Substantia nigra (tissue), 51 donors: ENCODE measurements at places on chromosomes 1 and 21.

DNA sequence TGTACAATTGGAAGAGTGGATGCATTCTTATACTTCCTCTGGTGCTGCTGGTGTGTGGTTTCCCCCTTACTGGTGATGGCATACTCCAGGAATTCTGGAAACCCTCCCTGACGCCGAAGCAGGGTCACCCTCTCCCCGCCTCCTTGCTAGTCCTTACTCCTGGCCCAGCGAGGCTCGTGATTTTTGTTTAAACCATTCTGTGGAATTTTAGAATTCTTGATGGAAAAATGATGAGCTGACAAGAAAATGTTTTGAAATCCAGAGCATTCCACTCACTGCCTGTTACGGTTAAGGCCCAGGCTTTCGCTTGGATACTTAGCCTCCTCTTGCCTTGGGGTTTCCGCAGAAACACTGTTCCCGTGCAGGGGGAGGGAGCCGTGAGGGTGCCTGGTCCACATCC, 41.1 kb downstream of the IL6R start:
- DNase-seq: no peak

- no peak for DNase-seq
Measured at GRCh38 chr1:217895841-217896240, 264.7 kb downstream of the SPATA17 start.

GRCh38 chr1:199522338-199522737, 505.2 kb upstream of the NR5A2 start:
- no peak for DNase-seq

GRCh38 chr1:61400131-61400770, 317.9 kb downstream of the NFIA start:
- no peak for DNase-seq

GRCh38 chr21:44298301-44298700, 1.6 kb upstream of the PFKL start:
- no peak for DNase-seq

DNA sequence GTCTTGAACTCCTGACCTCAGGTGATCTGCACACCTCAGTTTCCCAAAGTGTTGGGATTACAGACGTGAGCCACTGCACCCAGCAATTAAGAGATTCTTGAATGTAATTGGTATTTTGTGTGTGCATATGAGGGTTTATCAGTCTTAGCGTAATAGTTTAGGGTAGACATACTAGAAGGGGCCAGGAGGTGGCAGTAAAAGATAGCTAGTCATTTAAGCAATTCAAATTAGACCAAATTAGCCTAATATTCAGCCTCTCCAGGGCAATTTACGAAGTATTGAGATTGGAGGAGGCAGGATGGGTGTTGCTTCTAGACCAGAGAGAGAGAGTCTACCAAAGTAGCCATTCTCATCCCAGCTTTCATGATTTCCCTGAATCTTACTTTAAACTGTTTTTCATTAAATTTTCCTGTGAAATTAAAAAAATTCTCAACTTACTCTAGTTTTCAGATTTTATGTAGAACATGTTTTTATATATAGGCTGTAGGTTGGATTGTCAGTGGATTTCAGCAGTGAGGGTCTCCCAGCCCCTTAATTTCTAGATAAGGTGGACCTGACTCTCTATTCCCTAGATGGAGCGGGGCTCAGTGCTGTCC, 119.7 kb downstream of the HHAT start:
- peak; percentile 19 for DNase-seq

DNA sequence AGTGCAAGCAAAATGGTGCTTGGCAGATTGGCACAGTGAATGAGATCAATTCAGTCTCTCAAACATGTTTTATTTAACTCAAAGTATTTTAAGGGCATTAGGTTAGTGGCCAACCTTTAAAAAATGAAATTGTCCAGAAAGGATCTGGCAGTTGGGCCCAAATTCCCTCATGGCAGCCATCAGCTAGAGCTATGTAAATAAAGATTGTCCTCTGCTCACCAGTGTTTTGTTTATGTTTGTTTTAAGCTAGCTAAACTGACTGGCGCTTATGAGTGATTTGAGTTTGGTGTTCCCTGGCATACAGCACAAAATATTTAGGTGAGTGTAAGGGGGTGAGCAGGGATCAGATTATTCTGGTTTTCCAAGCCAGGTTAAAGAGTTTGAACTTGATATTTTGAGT, 18.1 kb downstream of the HDAC1 start:
- no peak for DNase-seq

DNA sequence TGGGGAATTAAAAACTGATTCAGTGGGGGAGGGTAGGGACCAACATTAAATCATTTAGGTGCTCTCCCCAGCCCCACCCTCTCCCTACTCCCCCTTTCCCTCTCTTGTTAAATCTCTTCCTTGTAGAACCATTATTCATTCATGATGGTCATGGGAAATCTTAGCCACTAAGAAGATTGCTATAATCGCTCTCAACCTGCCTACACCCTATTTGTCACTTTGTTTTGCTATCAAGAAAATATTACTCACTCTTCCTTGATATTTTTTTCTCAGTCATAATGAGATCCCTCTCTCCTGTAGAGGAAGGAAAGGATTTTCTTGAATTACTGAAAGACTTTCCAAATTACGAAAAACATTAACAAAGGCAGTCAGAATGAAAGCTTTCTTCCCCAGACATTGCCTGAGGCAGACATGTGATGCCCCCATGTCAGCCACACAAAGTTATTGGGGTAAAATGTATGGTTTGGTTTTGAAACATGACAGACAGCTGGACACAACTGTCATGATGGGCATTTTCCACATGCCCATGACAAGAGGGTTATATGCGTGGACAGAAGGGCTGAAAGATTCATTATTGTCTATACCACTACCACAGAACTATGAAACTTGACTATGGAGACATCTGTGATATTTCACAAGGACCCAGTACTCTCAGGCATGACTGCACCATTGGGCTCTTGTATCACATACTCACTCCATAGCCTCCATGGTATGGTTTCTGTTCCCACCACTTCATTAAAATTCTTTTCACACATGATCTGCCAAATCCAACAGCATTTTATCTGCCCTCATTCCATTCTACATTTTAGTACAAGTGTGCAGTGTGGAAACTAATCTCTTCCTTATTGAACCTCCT, 420.1 kb downstream of the DISC1 start:
- no peak for DNase-seq

DNA sequence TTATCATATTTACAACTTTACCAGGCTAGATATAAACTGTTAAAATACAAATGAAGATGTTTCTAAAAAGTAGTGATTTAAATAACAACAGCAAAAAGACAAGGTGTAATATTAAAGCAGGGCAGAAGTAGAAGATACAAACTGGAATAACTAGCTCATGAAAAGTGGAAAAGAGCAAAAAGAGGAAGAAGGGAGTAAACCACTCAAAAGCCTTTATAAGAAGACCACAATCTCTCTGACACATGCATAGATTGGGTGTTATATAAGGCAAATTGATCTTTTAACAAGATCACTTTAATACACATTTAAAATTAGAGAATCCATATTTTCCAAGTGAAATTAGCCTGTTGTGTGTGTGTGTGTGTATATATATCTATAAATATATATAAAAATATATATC, 5.0 kb downstream of the DENND1B start:
- DNase-seq: no peak
